Activated T-cell treated with anti-CD3 and anti-CD28 coated beads, Interleukin-2, amount 50 U/mL, for 72 hours (primary cell): ENCODE measurements at places on chromosomes 12 and 14. TPM values are rescaled to one million over a fixed set of nuclear protein-coding genes. Genes with fewer than 3 reads are reported as not detected.

The SLC24A4 gene
- not detected for total RNA-seq

The MYF6 gene
- total RNA-seq: not detected

The PALS1 gene
- 6.5 TPM for total RNA-seq

The TGM1 gene
- total RNA-seq: 9.3 TPM

The CIROP gene
- not detected for total RNA-seq

The RAP1B gene
- total RNA-seq: 209 TPM

The EID3 gene
- 5.0 TPM for total RNA-seq

The CORO1C gene
- 38.3 TPM for total RNA-seq

The HCAR1 gene
- total RNA-seq: 0.34 TPM

The PRH2 gene
- not detected for total RNA-seq

The ERH gene
- total RNA-seq: 231 TPM

The BHLHE41 gene
- not detected for total RNA-seq

The MYO1H gene
- total RNA-seq: not detected

The PKP2 gene
- total RNA-seq: 0.12 TPM

The TSPAN19 gene
- not detected for total RNA-seq

The SERPINA1 gene
- 20.3 TPM for total RNA-seq

The AGAP2 gene
- total RNA-seq: 21.7 TPM

The SLC2A13 gene
- 5.8 TPM for total RNA-seq

The VAMP1 gene
- total RNA-seq: 53.1 TPM

The RIMBP2 gene
- not detected for total RNA-seq

The SLC7A8 gene
- 0.72 TPM for total RNA-seq

The SIRT4 gene
- total RNA-seq: 4.2 TPM

The OAS3 gene
- total RNA-seq: 39.3 TPM

The ZNF891 gene
- total RNA-seq: 2.2 TPM

The FIGNL2 gene
- total RNA-seq: 0.86 TPM

The ADAM20 gene
- 1.3 TPM for total RNA-seq

The PRB2 gene
- total RNA-seq: not detected

The SAMD15 gene
- total RNA-seq: 0.76 TPM

The CLEC9A gene
- total RNA-seq: not detected

The ASCL1 gene
- total RNA-seq: not detected

The RFX4 gene
- not detected for total RNA-seq

The SERPINA4 gene
- total RNA-seq: not detected

The KCNC2 gene
- total RNA-seq: not detected

The KRT75 gene
- total RNA-seq: not detected

The BIN2 gene
- total RNA-seq: 102 TPM

The AMIGO2 gene
- total RNA-seq: 18.2 TPM

The TMEM119 gene
- total RNA-seq: 0.74 TPM

The P2RX2 gene
- total RNA-seq: not detected

The KCNMB4 gene
- total RNA-seq: 2.2 TPM

The B4GALNT3 gene
- 3.7 TPM for total RNA-seq

The OR10G2 gene
- total RNA-seq: not detected

The LMO3 gene
- total RNA-seq: not detected

The PCED1B gene
- 73.6 TPM for total RNA-seq

The AMDHD1 gene
- total RNA-seq: 2.2 TPM
